ENCODE measurements at places on chromosomes 2 and 18.

- no peak for DNase-seq
Measured at GRCh38 chr2:148603562-148603920, 41.0 kb upstream of the EPC2 start.

- peak; percentile 86 for DNase-seq
Measured at GRCh38 chr18:49228187-49228586, 232.3 kb downstream of the DYM start.

GRCh38 chr2:120432976-120433815, 87.3 kb downstream of the INHBB start:
- no peak for DNase-seq

DNA sequence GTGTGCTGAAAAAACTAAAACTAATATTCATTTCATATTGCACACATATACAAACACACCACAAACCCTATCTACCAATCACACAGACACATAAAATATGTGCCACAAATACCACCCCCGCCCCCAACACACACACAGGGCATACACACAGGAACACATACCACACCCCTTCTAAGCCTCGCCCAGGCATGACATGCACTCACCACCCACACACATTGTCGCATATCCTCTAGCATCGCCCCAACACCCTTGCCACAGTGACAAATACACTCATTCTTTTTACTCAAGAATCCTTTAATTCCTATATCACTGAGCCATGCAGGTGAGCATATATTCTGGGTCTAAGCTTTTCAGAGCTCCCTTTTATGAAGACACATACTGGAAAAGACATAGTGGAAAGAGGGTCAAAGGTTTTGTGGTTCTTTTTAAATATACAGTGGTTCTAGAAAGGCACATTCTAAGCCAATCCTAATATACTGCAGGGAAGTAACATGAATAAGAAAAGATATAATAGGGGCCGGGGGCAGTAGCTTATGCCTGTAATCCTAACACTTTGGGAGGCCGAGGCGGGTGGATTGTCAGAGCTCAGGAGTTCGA, 24.5 kb upstream of the LCLAT1 start:
- DNase-seq, result peak; percentile 47

GRCh38 chr2:233990261-233990798, 60.2 kb upstream of the SPP2 start:
- DNase-seq, result no peak

- no peak for DNase-seq
Measured at GRCh38 chr18:74331404-74331803, 15.8 kb downstream of the C18orf63 start.

DNA sequence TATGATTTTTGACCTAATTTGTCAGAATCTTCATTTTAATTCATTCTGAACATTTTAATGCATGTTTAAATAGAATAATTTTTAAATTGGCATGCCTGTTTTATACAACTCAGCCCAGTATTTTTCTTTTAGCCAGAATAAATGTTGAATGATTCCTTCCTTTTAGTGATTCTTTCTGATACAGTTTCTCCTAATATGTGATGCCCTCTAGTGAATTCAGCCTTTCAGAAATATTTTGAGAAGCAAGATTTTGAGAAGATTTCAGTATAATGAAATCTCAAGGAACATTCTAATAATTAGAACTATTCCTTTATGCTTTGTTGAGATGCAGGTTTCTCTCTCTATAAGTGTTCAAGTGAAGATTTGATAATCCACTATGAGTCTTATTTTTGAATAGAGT, 28.5 kb downstream of the LCLAT1 start:
- no peak for DNase-seq

DNA sequence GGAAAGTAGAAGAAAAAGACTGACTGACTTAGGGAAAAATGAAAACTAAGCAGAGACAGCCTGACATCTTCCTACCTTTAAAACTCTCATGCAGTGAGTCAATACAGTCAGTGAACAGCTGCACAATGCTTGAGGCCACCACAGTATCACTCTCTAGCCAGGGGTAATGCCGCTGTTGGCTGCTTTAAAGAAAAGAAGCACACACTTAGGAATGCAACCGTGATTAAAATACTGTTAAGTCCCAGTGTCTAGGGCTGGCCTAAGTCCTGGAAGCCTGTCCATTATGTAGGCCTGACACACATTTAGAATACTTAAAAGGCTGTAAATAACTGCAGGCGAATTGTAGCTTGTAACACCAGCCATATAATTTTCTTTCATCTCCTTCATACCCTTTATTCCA, 50.7 kb downstream of the SIGLEC15 start:
- no peak for DNase-seq

DNA sequence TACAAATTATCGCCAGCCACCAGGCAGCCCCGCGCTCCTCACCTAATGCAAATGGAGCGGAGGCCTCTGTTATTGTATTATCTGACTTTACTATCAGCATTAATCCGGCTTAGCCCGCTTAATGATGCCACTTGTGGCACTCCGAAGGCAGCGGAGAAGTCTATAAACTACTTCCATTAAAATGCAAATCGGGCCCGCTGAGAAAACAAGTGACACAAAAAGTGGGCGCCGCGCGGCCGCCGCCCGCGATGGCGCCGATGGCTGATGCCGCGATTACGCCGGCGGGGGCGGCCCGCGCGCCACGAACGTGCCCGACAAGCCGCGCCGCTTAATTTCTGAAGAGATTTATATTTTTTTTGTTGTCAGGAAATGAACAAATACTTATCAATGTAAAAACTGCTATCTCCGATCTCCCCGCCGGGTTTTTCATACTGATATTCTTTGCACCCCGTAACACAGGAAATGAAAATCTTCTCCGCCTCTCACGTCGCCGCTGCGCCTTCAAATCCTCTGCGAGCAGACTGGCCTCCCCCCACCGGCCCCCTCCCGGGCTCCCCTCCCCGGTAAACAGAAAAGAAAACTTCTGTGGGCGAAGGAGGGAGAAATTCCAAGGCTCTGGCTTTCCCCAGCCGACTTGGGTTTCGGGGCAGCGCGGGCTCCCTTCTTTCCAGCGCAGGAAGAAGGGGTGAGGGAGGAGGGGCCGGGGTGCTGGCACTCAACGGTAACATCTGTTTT, 221.8 kb downstream of the INSIG2 start:
- peak; percentile 39 for DNase-seq

- DNase-seq, result no peak
Measured at GRCh38 chr2:112588611-112589045, 4.2 kb downstream of the CHCHD5 start.

- DNase-seq, result no peak
Measured at GRCh38 chr2:86593266-86593665, 30.0 kb upstream of the CHMP3 start.

GRCh38 chr2:12036640-12036983, 290.2 kb downstream of the LPIN1 start:
- DNase-seq, result no peak

- no peak for DNase-seq
Measured at GRCh38 chr2:207459990-207460757, 69.6 kb upstream of the CREB1 start.

- DNase-seq, result no peak
Measured at GRCh38 chr2:77873506-77873905, 351.3 kb upstream of the LRRTM4 start.

DNA sequence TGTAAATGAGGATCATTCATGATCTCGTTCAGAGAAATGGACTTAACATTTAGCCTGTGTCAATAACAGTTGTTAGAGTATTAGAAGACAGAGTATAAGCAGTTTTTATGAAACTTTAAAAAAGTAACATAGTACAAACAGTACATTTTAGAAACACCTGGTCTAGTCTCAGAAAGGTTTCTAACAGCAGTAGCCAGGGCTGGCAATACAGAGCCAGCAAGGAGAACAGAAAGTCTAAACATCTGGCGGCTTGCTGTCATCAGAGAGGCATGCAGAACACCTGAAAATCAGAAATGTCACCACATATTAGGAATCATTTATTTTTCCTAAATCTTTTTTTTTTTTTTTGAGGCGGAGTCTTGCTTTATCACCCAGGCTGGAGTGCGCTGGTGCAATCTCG, 50.1 kb downstream of the RPL31 start:
- no peak for DNase-seq

DNA sequence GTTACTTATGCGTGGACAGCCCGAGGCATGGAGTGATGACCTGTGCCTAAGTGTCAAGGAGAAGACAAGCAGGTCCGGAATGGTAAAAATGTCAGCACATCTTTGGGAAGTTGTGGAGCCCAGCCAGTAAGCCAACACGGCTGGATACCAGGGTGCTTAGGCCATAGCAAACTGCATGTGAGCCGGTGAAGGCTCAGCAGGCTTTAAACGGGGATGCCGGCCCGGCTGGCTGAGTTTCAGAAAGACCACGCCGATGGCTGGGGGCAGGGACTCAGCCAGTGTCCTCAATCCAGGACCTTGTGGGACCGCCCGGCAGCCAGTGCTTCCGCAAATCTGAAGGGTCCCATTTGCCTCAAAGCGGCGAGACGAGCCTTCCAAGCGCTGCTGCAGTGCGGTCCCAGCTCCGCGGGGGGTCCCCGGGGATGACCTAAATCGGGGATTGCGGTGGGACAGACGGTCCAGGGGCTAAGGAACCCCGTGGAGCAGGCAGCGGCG, 946 bp upstream of the AGAP1 start:
- no peak for DNase-seq

DNA sequence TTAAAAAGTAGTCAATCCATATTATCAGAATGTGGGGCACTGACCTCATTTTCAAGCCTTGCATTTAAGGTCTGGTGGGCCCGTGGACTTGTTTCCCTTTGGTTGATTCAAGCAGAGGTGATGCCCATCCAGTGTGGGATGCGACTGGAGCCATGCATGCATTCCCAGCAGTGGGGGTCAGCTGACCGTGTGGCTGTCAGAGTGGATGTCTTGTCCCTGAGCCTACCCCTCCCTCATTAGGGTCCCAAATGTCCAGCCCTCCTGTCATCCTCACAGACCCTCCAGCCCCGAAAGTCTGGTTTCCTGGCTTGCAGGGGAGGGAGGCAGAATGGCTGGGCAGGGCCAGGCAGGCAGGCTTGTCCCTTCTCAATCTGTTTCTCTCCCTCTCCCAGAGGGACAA, 67.3 kb upstream of the SH3RF3 start:
- no peak for DNase-seq

DNA sequence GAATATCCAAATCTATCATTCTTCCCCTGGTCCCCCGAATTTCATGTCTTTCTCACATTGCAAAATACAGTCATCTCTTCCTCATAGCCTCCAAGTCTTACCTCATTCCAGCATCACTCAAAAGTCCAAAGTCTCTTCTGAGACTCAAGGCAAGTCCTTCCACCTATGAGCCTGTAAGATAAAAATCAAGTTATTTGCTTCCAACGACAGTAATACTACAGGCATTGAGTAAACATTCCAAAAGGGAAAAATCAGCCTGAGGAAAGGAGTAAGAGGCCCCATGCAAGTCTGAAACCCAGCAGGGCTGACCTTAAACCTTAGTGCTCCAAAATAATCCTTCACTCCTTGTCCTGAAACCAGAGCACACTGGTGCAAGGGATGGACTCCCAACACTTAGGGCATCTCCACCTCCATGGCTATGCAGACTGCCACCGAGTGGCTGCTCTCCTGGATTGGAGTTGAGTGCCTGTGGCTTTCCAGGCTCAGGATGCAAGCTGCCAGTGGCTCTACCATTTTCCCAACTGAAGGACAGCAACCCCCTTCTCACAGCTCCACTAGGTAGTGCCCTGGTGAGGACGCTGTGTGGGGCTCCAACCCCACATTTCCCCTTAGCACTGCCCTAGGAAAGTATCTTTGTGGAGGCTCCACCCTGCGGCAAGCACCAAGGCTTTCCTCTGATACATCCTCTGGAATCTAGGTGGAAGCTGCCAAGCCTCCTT, 16.3 kb downstream of the DTNA start:
- no peak for DNase-seq

DNA sequence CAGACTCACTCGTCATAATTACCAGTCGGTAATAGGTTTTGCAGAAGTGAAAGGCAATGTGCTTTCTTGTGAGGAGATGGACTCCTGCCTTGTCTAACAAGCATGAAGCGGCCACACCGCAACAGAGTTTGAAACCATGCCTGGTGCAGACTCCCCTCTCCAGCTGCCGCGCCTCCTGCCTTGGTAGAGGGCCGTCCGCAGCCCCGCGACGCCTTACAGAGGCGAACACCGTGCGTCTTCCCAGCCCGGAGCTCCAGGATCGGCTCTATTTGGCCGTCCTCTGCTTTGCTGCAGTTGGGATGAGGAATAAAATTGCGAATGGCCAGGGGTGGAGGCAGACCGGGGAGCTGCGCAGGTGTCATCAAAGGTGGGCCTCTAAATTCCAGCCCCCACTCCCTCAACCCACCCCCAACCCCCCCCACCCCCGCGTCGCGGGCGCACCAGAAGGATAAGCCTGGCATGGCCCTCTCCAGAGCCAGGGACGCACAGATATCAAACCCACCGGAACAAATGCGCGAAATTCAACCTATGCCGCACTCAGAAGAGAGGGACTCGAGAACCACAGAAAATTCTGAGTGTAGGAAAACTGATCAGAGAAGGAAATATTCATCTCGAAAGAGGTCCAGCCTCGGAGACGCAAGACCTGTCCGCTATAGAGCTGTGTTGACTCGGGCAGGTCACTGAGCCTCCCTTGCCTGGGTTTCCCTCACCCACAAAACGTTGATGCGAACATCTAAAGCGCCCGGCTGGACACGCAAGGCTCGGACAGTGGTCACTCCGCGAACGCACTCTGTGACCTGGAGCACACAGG, 1.1 kb downstream of the TRABD2A start:
- DNase-seq, result peak; percentile 45

- no peak for DNase-seq
Measured at GRCh38 chr2:59583173-59583765, 970.2 kb downstream of the BCL11A start.

DNA sequence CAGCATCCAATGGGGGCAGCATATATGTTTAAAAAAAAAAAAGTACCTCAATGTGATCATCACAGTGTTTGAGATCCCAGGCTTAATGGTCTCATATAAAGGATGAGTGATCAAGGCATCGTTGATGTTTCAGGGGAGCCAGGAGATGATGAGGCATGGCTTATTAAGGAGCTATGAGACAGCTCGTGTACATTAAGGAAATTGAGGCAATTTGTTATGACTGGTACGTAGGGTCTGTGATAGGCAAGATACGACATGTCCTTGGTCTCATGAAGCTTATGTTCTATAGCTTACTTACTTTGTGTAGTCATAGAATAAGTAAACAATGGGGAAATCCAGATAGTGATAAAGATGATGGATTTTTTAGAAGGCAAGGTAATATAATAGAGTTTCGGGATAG, 49.1 kb upstream of the FAM171B start:
- no peak for DNase-seq

DNA sequence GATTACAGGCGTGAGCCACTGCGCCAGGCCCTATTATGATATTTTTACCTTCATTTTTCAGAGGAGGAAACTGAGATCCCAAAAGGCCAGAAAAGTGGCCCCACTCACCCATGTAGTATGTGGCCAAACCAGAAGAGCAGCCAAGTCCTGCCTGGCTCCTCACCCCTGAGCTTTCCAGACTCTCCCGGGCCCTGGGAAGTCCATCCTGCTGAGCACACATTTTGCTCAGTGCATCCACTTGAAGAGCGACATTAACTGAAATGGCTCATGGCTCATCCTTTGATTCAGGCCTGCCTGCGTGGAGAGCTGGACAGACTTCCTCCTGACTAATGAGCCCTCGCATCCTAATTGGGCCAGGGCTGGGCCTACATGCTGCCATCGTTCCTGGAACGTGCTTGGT, 9.5 kb upstream of the NGEF start:
- no peak for DNase-seq

All from suppressor macrophage (primary cell).